Body of pancreas (tissue), 4 donors: ENCODE measurements at places on chromosomes 1 and 21.

- no peaks in the 10 kb centered on the region for H3K36me3 ChIP-seq
- no peaks in the 10 kb centered on the region for H3K27me3 ChIP-seq
- H3K27ac ChIP-seq, result no peak overlapping the region
- no peak overlapping the region for H3K4me3 ChIP-seq
- H3K4me1 ChIP-seq, result no peaks in the 10 kb centered on the region
- DNase-seq, result no peak
Measured at GRCh38 chr1:239361403-239361802, 25.0 kb upstream of the CHRM3 start.

- no peak overlapping the region for H3K27ac ChIP-seq
- peaks cover 9% of the 10 kb centered on the region for H3K4me1 ChIP-seq
- H3K27me3 ChIP-seq, result no peaks in the 10 kb centered on the region
- H3K4me3 ChIP-seq, result no peak overlapping the region
Measured at GRCh38 chr21:35862969-35863368, 197.4 kb downstream of the SETD4 start.

DNA sequence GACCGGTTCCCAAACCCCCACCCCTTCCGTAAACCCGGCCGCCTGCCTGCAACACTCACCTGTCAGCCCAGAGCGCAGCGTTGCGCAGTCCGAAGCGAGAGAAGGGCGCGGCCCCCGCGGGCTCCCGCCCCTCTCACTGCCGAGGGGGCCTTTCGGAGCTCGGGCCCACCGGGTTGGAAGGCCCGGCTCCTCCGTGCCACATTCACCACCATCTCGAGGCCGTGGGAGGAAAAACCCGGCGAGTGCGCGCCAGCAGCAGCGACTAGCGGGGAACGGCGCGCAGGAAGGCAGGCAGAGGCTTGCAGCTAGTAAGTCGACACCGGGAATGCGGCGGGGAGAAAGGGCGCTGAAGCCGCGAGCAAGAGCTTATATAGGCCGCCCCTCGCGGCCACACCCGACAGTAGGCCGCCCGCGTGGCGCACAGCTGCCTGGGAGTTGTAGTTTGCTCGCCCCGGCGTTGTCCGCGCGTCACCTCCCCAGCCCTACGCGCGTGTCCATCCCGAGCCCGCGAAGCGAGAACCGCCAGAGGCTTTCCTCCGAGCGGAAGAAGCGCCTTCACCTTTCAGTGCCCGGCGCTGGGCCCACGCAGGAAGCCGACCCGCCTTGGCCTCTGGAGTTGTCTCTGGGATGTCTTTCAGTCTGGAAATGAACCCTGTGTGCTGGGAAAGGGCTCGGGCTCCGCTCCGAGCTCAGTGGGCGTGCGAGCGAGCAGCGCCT, 10.4 kb upstream of the RAB42 start:
- H3K4me3 ChIP-seq, result peak overlapping the region; percentile 46
- DNase-seq, result peak; percentile 97
- H3K4me1 ChIP-seq, result peaks cover 21% of the 10 kb centered on the region
- peak overlapping the region; percentile 73 for H3K27ac ChIP-seq
- peaks cover 4% of the 10 kb centered on the region for H3K36me3 ChIP-seq
- H3K27me3 ChIP-seq, result no peaks in the 10 kb centered on the region

DNA sequence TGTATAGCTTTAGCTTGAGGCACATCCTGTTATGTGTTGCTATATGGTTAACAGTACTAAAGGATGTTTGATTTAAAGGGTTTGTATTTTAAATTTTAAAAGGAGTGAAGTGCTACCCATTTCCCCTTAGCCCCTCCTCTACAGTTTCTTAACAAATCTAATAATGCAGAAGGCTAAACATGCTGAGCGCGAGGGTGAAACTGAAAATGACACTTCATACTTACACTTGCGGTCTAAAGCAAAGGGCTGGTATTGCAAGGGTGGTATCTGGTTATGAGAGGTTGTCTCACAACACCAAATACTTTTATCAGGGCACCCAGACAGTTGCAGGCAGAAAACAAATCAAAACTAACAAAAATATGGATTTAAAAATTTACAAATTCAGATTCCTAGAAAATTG, 172.3 kb downstream of the SIPA1L2 start:
- H3K27ac ChIP-seq, result no peak overlapping the region
- no peaks in the 10 kb centered on the region for H3K36me3 ChIP-seq
- H3K27me3 ChIP-seq, result no peaks in the 10 kb centered on the region
- H3K4me3 ChIP-seq, result no peak overlapping the region
